ENCODE measurements at places on chromosomes 3 and 15.

DNA sequence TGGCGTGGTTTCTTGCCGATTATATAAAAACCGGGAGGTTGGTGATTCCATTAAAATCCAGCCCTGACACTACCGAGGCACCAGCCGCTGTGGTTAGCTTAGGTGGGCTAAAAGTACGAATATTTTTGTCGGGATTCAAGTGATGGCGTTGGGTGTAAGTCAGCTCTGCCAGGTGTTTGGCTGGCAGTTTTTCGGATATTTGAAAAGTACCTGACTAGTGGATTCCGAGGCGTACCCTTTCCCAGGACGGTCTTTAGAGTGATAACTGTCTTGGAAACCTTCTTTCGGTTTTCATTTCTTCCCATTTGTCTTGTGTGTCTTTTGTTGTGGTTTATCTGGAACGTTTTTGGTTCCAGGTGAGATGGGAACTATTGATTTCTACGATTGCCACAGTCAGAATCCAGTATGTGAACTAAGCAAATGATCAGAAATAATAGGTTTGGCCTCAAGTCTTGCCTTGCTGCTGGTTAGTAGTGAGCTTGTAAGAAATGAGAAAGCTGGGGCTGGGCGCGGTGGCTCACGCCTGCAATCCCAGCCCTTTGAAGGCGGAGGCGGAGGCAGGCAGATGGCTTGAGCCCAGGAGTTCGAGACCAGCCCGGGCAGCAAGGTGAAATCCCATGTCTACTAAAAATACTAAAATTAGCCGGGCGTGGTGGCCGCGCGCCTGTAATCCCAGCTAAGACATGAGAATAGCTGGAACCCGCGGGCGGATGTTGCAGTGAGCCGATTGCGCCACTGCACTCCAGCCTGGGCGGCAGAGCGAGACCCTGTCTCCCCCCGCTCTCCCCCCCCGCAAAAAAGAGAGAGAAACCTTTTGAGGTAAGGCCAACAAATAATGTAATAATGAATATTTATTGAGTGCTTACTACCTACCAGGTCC lies 1.4 kb downstream of the FYTTD1 start:
- no peak for DNase-seq

DNA sequence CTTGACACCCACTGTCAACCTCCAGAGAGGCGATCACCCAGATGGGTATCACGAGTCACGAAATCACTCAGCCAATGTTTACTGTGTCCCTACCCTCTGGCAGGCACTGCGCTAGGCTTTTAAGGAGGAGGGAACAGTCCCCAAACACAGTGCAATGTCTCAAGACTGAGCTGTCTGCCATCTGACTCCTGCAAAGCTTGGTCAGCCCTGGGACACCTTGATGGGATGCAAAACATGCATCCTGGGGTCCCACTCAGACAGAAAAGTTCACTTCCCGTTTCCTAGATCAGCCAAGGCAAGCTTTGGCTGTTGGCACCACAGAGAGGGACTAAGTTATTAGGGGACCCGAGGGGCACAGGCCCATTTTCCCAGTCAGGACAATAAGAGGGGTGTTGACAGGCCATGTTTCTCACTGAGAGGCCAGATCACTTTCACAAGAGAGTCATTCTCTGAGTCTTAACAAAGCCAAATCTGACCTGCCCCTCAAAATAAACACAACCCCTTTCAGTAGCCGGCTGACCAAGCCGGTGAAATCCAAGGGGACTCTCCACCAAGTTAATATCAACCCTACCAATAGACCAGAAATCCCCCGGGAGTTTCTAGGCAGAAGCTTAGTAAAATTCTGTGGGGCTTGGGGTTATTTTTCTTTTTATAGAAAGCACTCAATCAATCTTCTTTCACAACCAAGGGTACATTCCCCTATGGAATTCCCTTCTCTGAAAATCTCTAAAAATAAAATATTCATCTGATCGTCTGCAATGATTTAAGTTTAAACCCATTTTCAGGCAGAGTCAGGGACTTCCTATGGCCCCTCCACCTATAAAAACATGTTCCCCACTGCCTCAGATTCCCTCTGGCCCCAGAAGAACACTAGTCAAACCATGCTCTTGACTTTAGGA lies 3.5 kb downstream of the RFTN1 start:
- no peak for DNase-seq

DNA sequence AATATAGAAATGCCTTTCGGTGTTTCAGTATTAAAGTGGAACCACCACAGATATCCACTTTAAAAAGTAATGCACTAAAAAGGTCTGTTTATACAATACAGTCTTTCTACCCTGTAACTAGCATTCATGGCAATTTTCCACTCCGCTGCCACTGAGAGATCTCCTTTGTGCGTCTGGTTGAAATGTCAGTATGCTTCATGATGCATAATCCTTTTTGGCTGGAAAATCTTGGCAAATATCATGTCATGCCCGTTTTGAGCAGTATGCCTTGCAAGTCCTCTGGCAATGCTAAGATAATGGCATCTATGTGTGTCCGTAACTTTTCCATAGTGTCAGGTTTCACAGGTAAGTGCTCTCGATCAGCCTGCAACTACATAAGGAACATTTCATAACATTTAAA lies 30.8 kb upstream of the ARF4 start:
- DNase-seq = no peak

- DNase-seq = no peak
Observed at GRCh38 chr3:118525077-118525476, 509.6 kb downstream of the IGSF11 start.

DNA sequence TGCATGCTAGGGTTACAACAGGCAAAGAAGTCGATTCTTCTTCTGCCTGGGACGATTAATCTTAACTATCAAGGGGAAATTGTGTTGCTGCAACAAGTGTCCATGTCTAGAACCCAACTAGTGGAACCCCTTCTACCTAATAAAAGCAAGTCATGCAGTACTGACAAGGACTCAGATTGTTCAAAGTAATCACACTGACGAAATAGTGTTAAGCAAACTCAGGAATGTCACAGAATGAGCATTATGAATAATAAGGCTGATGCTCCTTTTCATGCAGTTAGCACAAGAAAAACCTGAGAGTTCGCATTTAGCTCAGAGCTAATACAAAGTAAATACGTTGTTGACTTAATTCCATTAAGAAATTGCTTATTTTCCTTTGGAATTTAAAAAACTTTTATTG lies 47.5 kb upstream of the TRIM42 start:
- DNase-seq = no peak

GRCh38 chr3:186070133-186070532 lies 38.8 kb downstream of the ETV5 start:
- no peak for DNase-seq

DNA sequence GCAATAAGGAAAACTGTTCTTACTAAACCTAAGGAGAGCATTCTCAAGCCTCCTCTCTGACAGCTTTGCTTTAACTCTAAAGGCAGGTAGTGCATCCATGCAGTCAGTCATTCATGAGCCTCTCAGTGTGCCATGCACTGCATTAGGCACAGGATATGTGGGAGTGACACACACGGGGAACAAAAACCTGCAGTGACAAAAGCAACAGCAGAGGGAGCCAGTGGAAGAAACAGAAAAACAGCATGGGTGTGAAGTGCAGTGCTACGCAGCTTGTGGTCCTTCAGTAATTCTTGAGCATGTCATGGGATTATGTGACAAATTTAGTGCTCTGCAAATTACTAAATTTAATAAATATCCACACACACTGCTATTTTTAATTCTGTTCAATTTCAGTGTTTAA lies 230.7 kb downstream of the BBX start:
- peak; percentile 6 for DNase-seq

- no peak for DNase-seq
Observed at GRCh38 chr3:141409940-141410241, 41.6 kb downstream of the ZBTB38 start.

GRCh38 chr3:72614394-72615074 lies 233.7 kb downstream of the SHQ1 start:
- DNase-seq = no peak

GRCh38 chr3:126649556-126650092 lies 5.3 kb downstream of the TXNRD3 start:
- DNase-seq = no peak

- DNase-seq = no peak
Observed at GRCh38 chr15:66025015-66025452, 155.7 kb downstream of the RAB11A start.

- DNase-seq = no peak
Observed at GRCh38 chr3:124117486-124117885, 125.6 kb upstream of the ROPN1 start.

- no peak for DNase-seq
Observed at GRCh38 chr15:100920516-100921135, 1.5 kb downstream of the LRRK1 start.

GRCh38 chr15:73872346-73872745 lies 1.0 kb upstream of the TBC1D21 start:
- DNase-seq = no peak

Measured in NCI-H1930 (cell line).